ENCODE measurements at places on chromosomes 7 and 10.

DNA sequence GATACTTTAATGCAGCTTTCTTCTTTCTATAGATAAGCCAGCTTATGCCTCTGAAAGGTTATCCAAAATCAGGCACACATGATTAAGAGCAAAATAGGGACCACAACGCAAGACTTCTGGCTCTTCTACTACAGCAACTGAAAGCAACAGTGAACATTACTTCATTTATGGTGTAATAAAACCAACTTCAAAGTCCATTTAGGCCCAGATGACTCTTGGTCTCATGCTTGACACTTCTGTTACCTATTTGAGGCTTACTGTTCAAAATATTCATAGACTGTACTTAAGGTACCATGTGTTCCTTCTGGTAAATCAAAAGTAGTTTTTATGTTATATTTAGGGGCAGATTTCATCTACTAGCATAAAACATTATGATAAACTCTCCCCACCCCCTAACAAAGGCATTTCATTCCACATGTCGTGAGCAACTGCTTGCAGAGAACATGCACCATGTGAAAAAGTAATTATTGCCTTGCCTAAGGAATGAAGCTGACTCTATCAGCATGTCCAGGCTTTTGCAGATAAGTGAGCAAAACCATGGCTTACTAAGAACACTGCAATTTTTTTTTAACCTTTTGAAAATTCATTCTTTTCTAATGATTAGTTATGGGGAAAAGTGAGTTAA lies 154.9 kb upstream of the ITGB1 start:
- no peak for DNase-seq

GRCh38 chr7:69438584-69439412 lies 159.5 kb upstream of the AUTS2 start:
- DNase-seq = no peak

DNA sequence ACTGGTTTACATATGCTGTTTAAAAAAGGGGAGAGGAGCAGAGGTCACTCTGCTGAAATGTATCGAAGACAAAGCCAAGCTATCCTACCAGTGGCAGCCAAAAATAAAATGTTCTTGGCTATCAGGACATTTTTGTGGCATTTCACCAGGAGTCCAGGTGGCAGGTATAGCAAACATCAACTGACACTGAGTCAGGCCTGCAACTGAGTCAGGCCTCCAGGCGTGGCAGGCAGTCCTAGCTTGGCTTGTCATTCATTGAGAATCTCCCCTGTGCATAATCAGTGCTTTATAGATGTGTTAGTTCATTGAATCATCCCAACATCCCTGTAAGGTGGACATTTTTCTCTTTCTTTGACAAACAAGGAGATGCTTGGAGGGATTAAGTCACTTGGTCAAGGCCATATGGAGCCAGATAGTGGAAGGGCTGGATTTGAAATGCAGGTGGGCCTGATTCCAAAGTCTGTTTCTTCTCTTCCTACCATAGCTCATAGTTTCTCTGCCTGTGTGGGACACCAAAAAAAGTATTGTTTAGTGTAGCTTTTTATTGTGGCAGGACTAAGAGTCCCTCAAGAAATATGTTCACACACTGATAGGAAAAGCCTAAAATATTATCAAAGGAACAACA lies 4.3 kb downstream of the DYNC1I1 start:
- DNase-seq = no peak

- no peak for DNase-seq
Observed at GRCh38 chr7:7653593-7654187, 13.1 kb downstream of the UMAD1 start.

DNA sequence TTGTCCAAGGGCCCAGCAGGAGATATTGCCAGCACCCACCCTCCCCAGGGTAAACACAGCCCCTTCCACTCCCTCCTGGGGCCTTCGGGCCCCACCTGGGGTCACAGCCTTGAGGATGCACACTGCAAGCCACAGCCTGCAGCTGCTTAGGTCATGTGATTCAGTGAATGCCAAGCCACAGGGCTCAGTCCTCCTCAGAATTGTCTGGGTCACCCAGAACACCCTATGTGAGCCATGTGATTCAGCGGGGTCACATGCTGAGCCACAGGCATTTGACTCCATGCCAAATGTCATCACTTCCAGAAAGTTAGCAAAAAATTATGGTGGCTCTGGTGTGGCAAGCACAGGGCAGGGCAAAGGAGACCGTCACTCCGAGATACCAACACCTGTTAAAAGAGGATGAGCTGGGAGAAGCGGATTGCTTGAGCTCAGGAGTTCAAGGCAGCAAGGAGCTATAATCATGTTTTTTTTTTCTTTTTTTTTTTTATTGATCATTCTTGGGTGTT lies 17.2 kb upstream of the PSAP start:
- DNase-seq = no peak

- DNase-seq = no peak
Observed at GRCh38 chr10:13950543-13950939, 363.8 kb downstream of the PRPF18 start.

- no peak for DNase-seq
Observed at GRCh38 chr7:117975476-117975875, 102.2 kb upstream of the CTTNBP2 start.

DNA sequence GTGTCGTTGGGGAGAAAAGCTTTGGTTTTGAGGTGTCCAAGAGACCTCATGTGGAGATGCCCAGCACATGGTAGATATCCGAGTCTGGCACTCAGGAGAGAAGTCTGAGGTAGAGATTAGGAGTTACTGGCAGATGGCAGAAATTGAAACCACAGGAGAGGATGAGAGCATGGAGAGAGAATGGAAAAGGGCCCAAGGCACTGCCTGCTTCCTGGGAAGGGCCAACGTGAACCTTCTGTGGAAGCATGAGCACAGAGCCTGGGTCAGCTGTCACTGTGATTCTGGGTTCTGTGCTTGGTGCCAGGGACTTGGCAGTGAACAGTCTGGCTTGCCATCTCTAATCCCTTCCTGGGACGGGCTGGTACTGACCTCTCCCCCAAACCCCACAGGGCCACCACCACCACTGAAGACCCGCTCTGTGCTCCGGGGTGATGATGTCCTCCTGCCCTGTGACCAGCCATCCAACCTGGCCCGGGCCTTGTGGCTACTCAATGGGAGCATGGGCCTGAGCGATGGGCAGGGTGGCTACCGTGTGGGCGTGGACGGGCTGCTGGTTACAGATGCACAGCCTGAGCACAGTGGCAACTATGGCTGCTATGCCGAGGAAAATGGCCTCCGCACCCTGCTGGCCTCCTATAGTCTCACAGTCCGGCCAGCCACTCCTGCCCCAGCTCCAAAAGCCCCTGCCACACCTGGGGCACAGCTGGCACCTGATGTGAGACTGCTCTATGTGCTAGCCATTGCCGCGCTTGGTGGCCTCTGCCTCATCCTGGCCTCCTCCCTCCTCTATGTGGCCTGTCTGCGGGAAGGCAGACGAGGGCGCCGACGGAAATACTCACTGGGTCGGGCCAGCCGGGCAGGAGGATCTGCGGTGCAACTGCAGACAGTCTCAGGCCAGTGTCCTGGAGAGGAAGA lies 4.1 kb downstream of the MRPL43 start:
- DNase-seq = no peak

DNA sequence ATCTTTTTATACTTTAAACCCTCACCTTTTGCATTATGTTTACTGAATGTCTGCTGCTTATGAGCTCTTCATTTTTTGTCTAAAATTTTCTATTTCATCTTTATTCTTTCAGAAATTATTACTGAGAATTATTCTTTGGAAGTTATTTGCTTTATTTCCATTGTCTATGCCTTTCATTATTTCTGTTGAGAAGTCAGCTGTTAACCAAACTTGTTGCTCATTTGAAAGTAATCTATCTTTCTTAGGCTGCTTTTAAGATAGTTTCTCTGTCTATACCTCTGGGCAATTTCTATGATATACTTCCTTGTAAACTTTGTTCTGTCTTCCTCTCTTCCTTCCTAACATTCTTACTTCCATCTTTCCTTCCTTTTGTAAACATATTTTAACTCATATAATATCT lies 1165.9 kb upstream of the CELF2 start:
- no peak for DNase-seq

DNA sequence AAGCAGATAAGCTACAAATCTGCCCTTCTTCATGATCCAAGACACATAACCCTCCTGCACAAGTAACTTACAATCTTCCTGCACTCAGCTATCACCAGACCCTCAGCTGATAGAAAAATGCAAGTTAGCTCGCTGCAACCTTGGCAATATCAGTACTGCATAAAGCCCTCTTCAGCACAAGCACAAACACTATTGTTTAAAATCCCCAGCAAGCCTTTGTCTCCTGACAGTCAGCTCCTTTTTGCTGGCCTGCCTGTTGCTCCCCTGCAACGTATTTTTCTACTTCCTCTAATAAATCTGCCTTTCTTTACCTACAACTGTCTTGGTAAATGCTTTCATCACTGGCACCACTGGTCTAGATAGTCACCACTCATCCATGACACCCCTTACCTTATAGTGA lies 59.8 kb downstream of the BAMBI start:
- DNase-seq = no peak

GRCh38 chr10:72244573-72245038 lies 28.5 kb upstream of the ASCC1 start:
- no peak for DNase-seq

- DNase-seq = no peak
Observed at GRCh38 chr7:139743267-139743966, 34.4 kb downstream of the HIPK2 start.

DNA sequence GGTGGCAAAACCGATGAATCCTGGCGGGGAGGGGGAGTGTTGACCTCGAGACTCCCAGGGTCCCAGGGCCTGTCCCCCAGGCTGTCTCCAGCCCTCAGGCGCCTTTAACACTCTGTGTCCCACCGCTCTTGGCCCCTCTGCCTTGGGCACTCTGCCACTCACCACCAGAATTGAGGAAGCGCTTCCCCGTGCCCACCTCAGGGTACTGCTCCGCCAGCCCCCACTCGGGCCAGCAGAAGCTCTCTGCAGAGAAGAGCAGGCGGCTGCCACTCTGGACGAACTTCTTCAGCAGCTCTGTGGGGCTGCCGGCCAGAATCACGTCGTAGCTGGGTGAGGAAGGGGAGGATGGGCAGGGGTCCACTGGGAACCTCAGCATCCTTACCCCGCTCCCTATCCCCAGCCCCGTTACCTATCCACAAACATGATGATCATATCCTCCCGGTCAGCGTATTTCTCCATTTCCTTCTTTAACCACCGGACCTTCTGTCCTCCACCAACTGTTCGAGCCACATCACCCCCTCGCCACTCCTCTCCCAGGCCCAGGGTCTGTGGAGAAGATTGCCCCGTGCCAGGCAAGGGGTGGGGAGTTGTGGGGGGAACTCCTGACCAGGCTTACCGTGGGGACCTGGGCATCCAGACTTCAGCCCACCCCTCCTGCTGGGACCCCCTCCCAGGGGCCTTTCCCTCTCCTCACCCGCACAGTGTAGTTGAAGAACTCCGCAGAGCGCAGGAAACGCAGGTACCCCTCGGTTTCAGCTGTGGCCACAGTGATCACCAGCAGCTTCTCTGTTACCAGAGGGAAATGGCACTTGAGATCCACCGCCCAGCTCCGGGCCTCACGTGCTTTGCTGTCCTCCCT lies 1.2 kb downstream of the PLOD3 start:
- no peak for DNase-seq

DNA sequence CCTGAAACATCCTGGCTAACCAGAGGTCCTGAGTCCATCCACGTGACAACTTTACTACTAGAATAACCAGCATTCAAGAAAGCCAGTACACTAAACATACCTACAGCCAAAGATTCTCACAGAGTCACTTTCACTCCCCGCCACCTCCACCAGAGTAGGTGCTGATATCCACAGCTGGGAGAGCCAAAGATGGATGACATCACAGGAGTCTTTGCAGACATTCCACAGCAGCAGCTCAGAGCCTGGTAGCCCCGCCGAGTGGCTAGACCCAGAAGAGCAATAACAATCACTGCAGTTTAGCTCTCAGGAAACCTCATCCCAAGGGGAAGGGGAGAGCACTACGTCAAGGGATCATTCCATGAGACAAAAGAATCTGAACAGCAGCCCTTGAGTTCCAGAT lies 13.5 kb upstream of the ADAM22 start:
- DNase-seq = no peak

GRCh38 chr7:113199136-113199535 lies 80.8 kb upstream of the SMIM30 start:
- no peak for DNase-seq
